ENCODE measurements at places on chromosomes 6 and 20.
A peak's percentile ranks its signal among the peaks of the same experiment; 100 is the strongest.

- DNase-seq: no peak
Measured at GRCh38 chr6:118810420-118811027, 83.4 kb upstream of the ASF1A start.

DNA sequence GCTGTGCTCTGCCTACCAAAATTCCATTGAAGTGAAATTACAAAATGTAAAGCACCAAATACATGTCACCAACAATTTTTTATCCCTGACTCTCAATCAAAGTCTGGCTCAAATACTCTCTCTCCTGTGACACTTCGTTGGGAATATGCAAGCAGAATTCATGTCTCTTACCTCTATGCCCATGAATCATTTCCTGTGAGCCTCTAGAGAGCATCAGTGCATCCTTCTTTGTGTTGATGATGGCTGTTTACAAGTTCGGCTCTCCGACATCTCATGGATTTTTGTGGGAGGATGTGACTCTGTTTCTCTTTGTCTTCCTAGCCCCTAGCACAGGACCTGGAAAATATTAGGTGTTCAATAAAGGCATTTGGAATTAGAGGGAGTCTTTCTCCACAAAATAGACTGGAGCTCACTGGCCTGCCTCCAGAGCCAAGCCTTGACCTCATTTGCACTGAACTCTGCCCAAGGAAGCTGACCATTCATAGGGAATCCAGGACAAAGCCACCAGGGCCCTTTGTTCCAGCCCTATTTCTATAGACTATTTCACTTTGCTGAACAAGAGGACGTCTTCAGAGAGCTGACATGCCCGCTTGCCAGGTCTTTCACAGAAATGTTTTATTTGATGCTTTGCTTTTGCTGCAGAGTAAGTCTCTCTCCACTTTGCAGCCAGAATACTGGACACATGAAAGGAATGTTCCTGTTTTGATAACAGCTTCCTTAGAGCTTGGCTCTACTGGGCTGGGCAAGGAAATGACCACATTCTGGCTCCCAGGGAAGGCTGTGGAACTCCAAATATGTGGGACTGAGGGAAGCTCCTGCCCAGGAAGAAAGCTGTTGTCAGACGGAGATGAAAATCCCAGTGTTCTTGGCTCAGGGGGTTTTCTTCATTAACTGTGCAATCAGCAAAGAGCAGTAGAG, 194.5 kb upstream of the CDYL start:
- no peak for DNase-seq

DNA sequence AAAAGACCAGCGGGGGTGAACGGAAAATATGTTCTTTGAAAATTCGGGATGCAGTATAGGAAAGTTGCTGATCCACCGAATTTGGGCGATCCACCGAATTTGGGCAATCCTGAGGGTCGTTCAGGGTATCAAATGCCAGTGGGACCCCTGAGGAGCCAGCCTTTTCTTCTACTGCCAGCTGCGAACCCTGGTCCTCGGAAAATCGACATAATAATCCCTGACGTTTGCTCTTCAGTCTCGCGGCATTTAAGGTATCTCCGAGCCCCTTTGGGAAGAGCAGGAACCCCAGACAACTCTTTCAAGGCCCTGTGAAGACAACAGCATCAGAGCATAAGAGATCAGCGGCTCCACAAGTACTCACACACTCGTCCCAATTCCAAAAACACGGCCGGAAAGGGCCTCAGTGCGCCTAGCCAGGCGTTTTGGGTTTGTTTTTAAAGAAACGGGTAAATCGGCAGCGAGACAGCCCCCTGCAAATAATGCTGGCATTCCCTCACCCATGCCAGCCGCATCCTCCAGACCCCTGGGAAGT, 1.0 kb downstream of the SIM1 start:
- DNase-seq: no peak

DNA sequence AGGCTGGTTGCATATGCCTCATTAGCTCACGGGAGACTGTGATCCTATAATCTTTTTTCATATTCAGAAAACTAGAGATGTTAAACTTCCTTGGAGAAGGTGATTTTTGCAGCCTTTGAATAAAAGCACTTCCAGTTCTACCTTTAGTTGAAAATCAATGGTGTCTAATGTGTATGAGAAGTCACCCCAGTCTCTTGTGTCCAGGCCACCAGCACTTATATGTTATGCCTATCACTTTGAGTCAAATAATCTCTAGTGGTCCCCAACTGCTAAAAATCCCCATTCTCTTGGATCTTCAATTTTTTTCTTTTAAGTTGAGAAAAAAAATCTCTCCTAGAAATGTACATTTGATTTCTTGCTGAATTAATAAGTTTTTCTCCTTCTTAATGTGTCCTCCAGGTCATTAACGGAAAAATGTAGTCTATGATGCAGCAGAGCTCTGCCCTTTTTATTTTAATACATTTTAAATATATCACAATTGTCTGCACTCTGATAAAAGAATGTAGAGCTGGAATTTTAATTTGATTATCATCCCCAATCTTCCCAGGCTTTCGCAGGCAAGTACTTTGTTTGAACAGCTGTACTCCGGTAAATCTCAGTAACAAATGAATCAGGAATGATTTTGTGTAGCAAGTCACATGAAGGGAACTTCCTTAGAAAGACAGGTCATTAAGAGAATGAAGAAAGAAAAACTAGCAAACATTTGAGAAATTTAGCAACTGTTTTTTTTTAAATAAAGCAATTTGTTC, 147.0 kb downstream of the SOX4 start:
- DNase-seq: no peak

GRCh38 chr6:2843138-2843740, 1.6 kb upstream of the SERPINB1 start:
- DNase-seq: no peak

GRCh38 chr6:44704240-44705150, 317.0 kb downstream of the CDC5L start:
- no peak for DNase-seq

DNA sequence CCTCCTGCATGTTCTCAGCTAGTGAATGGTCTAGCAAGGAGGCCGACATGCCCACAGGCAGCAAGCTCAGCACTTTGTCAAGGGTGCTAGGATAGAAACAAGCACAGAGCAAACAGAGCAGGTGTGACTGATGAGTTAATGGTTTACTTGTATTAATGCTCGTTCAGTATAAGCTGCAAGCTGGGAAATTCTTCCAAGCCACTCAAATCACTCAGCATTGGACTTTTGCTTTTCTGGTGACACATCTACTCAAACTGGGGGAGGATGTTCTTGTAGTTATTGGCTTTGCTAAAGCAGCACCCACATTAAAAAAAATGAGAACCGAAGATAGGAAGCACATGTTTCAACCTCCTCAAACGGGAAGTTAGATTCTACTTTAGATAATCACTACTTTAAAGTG, 43.1 kb upstream of the NEDD9 start:
- DNase-seq: no peak

DNA sequence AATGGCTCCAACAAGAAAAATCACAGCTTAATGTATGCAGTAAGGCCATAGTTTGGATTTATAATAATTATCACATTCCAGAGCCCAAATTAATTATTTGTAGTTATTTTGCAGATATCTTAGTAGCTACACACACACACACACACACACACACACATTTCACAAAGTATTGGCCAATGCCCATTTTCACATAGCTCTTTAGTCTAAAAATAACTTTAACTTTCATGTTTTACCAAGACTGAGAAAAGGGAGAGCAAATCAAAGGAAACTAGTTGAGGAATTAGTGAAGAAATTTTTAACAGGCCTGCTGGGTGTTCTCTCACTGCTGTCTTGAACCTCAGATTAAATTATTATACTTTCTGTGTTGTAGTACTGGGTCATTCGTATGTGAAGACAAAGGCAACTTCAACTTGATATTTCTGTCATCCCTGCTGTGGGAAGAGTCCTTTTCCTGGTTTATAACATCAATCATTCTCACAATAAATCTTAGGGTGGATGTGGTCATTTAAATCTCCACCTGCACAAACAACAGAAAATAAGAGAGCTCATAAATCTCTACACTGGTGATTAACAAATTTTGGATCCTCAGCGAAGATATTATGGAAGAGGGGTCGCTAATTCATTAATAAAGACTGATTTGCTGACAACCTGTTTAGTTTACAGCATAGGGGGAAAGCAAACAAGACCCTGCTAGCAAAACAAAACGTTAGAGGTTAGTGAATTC, 1.6 kb upstream of the TCF21 start:
- DNase-seq: no peak

GRCh38 chr6:68677058-68677457, 42.0 kb downstream of the ADGRB3 start:
- DNase-seq: peak; percentile 16

All from left renal pelvis (tissue), 4 donors.